Epithelial cell of proximal tubule (primary cell): ENCODE measurements at places on chromosomes 7 and 10.
A peak's percentile ranks its signal among the peaks of the same experiment; 100 is the strongest.

DNA sequence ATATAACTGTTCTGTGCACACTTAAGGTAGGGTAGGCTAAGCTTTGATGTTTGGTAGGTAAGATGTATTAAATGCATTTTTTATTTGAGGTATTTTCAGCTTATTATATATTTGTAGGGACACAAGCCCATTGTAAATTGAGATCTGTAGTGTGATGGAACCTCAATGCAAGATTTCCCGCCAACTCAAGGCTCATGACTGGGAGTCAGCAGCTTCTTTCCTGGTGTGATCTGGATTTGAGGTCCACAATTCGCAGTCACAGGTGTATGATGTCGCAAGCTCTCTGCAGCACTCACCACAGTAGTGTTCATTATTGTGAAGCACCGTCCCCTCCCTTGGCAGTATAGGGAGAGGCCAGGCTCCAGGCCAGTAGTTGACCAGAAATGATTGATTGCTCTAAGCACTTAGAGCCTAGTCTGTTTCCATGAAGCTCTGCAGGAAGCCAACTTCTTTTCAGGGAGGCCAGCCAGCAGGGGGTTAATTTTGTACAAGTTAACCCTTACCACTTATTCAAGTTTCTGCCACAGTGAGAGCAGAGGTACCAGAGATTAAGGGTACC is 54.9 kb downstream of the SEM1 start:
- no peak for DNase-seq

GRCh38 chr10:18723801-18724200 is 64.6 kb downstream of the ARL5B start:
- no peak for DNase-seq

GRCh38 chr7:150428671-150429451 is 21.6 kb upstream of the GIMAP8 start:
- DNase-seq = no peak

DNA sequence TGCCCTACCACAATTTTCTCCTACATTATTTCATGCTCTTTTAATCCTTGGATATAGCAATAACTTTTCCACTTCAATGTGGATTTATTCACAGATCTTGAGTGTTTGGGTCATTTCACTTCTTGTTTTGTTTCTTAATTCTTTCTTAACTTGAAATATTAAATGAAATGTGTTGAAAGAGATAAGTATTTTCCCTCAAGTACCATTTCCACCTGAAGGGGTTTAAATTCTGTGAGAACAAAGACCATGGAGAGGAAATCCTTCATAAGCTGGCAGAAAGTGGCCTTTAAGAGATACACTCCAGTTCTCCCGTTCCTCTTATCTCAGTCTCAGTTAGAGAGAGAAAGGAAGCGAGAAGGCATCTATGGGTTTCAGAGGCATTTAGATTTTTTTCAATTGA is 14.1 kb upstream of the DLD start:
- DNase-seq = no peak

GRCh38 chr7:67364441-67365017 is 367.9 kb downstream of the TYW1 start:
- DNase-seq = no peak

- no peak for DNase-seq
These were observed 43.6 kb downstream of the ZNF248 start for GRCh38 chr10:37813763-37814162.

GRCh38 chr10:100528123-100528886 is 1.4 kb downstream of the NDUFB8 start:
- no peak for DNase-seq

DNA sequence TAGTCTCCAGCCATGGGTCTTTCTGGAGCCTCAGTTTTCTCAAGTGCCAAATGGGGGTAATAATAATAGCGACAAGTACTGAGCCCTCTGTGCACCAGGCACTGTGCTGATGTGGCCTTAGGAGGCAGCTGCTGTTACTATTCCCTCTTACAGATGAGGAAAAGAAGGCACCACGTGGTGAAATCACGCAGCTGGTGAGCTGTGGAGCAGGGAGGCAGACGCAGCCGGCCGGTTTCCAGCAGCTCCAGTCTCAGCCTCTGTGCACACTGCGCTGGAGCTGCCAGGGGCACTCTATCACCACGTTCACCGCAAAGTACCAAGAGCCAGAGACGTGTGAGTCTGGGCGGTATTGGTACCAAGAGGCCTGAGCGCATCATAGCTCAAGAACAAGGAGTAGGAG is 9.6 kb downstream of the PYROXD2 start:
- no peak for DNase-seq

GRCh38 chr10:131514454-131514853 is 202.9 kb upstream of the TCERG1L start:
- DNase-seq = peak; percentile 2

GRCh38 chr10:391847-392704 is 256.8 kb downstream of the ZMYND11 start:
- no peak for DNase-seq

GRCh38 chr7:116674508-116675173 is 2.6 kb downstream of the MET start:
- DNase-seq = no peak

GRCh38 chr7:103348452-103348851 is 1.0 kb downstream of the PSMC2 start:
- no peak for DNase-seq

DNA sequence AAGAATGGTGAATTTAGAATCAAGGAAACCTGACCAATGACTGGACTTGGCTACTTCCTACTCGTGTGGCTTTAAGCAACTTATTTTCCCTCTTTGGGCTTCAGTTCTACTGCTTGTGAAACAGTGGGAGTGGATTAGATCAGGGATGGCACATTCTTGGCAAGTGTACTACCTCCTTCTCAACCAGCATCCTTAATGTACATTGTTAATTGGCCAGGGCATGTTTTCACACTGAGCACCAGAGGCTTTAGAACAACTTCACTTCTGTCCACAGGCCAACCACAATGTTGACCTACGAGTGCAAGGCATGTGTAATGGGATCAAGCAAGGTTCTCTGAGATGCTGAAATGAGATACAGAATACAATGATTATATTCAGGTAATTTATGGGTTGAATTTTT is 315.3 kb downstream of the ADRA2A start:
- DNase-seq = no peak

DNA sequence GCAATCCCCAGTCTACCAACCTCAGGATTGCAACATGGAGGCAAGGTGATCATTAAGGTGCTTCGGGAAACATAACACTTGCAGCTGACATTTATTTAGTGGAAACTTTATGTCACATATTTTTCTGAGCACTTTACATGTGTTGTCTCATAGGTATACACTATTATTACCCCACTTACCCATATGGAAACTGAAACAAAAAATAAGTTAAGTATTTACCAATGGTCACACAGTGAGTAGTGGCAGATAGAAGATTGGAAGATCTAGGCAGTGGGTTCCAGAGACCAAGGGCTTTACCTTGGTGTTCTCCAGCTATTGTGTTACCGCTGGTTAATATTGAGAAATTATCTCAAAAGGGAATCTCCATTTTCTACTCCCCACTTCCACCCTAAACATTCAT is 1279.1 kb upstream of the SORCS1 start:
- DNase-seq = no peak

DNA sequence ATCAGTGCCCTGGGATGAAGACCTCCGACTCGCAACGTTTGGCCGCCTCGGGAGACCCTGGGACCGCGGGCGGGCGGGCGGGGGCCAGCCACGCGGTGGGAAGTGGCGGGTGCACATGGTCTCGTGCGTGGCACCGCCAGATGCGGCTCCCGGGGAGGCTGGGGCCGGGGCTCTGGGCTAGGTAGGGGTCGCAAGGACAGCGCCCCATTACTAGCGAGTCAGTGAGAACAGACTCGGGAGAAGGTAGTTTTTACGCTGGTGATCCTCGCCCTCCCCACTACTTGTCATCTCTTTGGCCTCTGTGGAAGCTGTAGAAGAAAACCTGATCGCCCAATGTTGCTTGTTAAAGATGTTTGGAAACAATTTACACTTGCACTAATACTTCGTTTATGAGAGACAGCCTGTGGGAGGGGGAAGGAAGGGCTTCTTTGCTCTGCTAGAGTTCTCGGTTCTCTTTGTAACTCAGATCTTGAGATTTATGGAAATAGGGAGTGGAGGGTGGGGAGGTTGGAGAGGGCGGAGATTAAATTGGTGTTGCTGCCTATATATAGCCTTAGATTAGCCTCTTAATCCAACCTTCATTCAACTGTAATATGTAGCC is 591 bp downstream of the BZW2 start:
- DNase-seq = no peak

GRCh38 chr10:107056182-107056581 is 108.3 kb downstream of the SORCS1 start:
- peak; percentile 49 for DNase-seq
